ENCODE measurements at places on chromosomes 5 and 9. TPM values are rescaled to one million over a fixed set of nuclear protein-coding genes. Genes with fewer than 3 reads are reported as not detected.
A peak's percentile ranks its signal among the peaks of the same experiment; 100 is the strongest.

The DMRT2 gene
- not detected for polyA plus RNA-seq

- no peaks in the 10 kb centered on the region for H3K36me3 ChIP-seq
- H3K27me3 ChIP-seq = no peaks in the 10 kb centered on the region
- no peak overlapping the region for H3K4me3 ChIP-seq
- no peaks in the 10 kb centered on the region for H3K4me1 ChIP-seq
Measured at GRCh38 chr9:29203244-29203930, 1630.1 kb upstream of the C9orf72 start.

- H3K36me3 ChIP-seq = no peaks in the 10 kb centered on the region
- no peak overlapping the region for H3K4me3 ChIP-seq
- no peaks in the 10 kb centered on the region for H3K4me1 ChIP-seq
Measured at GRCh38 chr9:100216178-100216787, 117.2 kb downstream of the INVS start.

DNA sequence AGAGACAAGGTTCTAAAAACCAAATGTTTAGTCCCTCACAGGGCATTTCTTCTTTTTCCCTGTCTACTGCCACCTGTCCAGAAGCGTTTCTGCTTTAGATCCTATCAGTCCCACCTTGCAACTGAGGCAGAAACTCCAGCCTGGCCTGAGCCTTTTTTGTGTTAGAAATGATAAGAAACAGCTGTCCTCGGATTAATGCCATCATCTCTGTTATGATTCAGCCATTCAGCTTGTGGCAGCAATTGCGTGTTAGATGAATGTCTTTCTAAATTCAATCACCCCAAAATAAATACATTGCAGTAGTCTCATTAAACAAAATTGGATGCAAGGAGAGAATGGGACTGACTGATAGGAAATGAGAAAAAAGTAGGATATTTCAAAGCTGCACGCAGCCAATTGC is 28.3 kb upstream of the FRMPD1 start:
- no peak for DNase-seq
- H3K4me3 ChIP-seq = no peak overlapping the region
- no peaks in the 10 kb centered on the region for H3K27me3 ChIP-seq
- H3K36me3 ChIP-seq = no peaks in the 10 kb centered on the region
- H3K4me1 ChIP-seq = no peaks in the 10 kb centered on the region

The DMRT3 gene
- not detected for polyA plus RNA-seq

GRCh38 chr5:21615195-21615765 is 1237.9 kb downstream of the CDH12 start:
- no peaks in the 10 kb centered on the region for H3K4me1 ChIP-seq
- H3K4me3 ChIP-seq = no peak overlapping the region
- no peaks in the 10 kb centered on the region for H3K27me3 ChIP-seq
- H3K27ac ChIP-seq = no peak overlapping the region
- DNase-seq = no peak

The NEUROG1 gene
- not detected for polyA plus RNA-seq

DNA sequence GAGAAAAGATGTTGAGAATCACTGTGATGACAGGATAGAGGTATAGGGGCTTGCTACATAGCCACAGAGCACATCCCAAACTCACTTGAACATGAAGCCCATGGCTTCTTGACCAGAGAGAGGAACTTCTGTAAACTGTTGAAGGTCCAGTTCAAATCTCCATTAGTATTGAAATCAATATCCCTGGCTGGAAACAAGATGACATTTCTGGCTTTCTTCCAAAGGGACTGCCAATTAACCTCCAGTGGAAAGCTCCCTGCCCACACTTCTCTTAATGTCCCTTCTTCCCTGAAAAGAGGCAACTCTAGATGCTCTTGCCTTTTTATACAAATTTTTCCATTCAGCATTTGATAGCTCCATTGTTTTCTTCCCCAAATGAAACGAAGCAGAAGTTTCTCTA is 612.1 kb downstream of the EBF1 start:
- no peaks in the 10 kb centered on the region for H3K27me3 ChIP-seq
- DNase-seq = no peak
- no peaks in the 10 kb centered on the region for H3K4me1 ChIP-seq
- H3K4me3 ChIP-seq = no peak overlapping the region

The ABLIM3 gene
- 5.2 TPM for polyA plus RNA-seq

- no peak overlapping the region for H3K4me3 ChIP-seq
- DNase-seq = no peak
- H3K36me3 ChIP-seq = no peaks in the 10 kb centered on the region
Measured at GRCh38 chr5:129601576-129601975, 141.5 kb downstream of the ADAMTS19 start.

The NPDC1 gene
- 104 TPM for polyA plus RNA-seq

- H3K27ac ChIP-seq = no peak overlapping the region
- no peak overlapping the region for H3K4me3 ChIP-seq
- no peaks in the 10 kb centered on the region for H3K4me1 ChIP-seq
- no peaks in the 10 kb centered on the region for H3K27me3 ChIP-seq
Measured at GRCh38 chr9:15221746-15222145, 85.3 kb downstream of the TTC39B start.

- no peak overlapping the region for H3K27ac ChIP-seq
- peaks cover 21% of the 10 kb centered on the region for H3K4me1 ChIP-seq
- no peak overlapping the region for H3K4me3 ChIP-seq
- peaks cover 6% of the 10 kb centered on the region for H3K27me3 ChIP-seq
- no peaks in the 10 kb centered on the region for H3K36me3 ChIP-seq
Measured at GRCh38 chr5:140142856-140143255, 17.1 kb downstream of the IGIP start.

DNA sequence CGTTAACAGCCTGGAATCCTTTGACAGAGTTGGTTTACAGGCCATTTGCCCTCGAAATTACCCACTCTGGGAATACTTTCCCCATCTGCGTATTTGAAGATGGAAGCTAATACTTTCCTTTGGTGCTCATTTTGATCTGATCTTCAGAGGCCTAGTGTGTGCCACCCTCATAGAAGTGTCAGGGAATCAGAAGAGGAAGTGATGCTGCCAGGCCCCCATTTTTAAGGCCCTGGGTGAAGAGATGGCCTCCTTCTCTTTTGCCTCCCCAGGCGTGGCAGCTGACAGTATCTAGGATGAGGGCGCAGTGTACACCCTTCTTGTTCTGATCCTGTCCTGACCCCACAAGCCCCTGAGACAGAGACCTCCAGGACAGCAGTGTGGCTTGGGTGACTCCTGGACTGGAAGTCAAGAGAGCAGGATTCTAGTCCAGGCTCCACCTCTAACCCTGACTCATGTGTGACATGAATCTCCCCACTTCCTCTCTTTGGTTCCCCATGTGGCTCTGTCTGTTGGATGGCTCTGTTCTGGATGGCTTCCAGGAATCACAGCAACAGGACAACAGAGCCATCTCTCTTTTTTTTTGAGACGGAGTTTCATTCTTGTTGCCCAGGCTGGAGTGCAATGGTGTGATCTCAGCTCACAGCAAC is 27.8 kb downstream of the CSF1R start:
- peak overlapping the region; percentile 18 for H3K27ac ChIP-seq
- no peak for DNase-seq
- no peak overlapping the region for H3K4me3 ChIP-seq

The ZFP2 gene
- polyA plus RNA-seq = 1.8 TPM

The PCSK1 gene
- 0.04 TPM for polyA plus RNA-seq

DNA sequence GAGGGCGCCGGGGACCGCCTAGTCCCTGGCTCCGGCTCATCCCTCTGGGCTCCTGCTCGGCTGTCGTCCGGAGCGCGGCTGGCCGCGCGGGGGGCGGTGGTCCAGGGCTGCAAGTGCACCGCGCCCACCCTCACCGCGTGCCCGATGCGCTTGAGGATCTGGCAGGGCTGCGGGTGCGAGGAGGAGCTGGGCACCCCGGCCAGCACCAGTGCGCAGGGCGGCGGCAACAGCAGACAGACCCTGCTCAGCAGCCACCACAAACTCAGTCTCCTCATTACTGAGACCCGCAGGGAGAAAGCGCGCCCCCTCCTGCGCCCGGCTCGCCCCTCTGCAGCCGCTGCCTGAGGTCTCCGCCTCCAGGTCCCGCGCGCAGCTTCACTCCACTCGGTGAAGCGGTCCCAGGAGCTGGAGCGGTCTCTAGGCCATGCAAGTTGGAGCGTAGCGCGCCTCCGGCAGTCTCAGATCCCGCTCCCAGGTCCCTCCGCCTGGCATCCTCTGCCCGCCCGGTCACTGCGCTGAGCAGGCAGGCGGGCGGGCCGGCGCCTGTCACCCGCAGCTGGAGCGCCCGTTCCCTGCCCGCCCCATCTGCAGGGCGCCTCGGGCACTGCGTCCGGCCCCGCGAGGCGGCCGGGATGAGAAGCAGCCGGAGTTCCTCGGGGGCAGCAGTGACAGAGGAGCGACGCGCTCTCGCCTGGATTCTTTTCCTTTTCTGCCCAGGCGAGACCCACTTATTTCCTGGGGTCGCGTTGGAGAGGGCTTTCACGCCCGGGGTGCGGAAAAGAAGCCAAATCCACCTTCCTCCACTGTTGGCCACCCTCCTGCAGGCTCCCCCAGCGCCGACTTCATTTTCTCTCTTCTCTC is 512 bp downstream of the GRIN3A start:
- peak; percentile 73 for DNase-seq
- no peak overlapping the region for H3K27ac ChIP-seq
- peak overlapping the region; percentile 25 for H3K4me3 ChIP-seq
- no peaks in the 10 kb centered on the region for H3K36me3 ChIP-seq
- peaks cover 20% of the 10 kb centered on the region for H3K27me3 ChIP-seq

DNA sequence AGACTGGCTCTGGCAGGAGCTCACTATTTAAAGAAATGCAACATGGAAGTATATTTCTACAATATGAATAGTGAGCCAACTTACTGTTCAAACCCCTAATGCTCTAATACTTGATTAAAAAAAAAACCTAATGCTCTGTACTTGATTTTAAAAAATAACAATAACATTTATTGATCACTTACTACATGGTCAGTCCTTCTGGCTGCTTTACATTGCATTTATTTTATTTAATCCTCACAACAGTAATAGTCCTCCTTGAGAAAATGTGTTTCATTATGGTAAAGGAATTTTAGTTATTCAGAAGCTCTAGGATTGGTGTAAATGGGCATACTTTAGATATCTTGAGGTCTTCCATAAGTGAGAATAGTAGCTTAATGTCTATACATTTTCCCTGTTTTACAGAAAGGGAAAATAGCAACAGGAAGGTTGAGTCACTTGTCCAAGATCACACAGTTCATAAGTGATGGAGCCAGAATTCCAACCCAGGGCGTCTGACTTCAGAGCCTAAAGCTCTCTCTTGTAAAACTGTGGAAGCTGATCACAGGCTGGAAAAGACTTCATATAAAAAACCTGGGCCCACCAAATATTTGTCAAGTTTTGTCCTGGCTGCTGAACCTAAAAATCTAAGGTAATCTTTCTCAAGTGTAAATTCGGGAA is 1.0 kb downstream of the STARD4 start:
- H3K27me3 ChIP-seq = no peaks in the 10 kb centered on the region
- H3K4me3 ChIP-seq = peak overlapping the region; percentile 88
- no peak for DNase-seq
- peak overlapping the region; percentile 89 for H3K27ac ChIP-seq

DNA sequence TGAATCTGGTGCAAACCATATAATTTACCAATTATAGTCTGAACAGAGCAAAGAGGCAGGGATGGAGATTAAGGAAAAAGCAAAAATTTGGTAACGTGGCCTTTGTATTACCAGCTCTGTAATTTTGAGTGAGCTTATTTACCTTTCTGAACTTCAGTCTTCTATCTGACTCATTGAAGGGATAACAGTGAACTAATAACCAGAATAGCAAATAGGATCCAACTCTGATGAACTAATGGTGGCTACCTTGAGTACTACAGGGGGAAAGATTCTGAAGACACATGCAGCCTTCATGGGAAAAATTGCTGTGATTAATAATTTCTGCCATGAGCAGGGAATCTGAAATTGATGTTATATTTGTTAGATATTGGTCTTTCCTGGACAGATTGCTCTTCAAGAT is 23.0 kb upstream of the LARP1 start:
- no peak overlapping the region for H3K4me3 ChIP-seq
- peaks cover 3% of the 10 kb centered on the region for H3K4me1 ChIP-seq
- no peaks in the 10 kb centered on the region for H3K27me3 ChIP-seq
- no peak overlapping the region for H3K27ac ChIP-seq

DNA sequence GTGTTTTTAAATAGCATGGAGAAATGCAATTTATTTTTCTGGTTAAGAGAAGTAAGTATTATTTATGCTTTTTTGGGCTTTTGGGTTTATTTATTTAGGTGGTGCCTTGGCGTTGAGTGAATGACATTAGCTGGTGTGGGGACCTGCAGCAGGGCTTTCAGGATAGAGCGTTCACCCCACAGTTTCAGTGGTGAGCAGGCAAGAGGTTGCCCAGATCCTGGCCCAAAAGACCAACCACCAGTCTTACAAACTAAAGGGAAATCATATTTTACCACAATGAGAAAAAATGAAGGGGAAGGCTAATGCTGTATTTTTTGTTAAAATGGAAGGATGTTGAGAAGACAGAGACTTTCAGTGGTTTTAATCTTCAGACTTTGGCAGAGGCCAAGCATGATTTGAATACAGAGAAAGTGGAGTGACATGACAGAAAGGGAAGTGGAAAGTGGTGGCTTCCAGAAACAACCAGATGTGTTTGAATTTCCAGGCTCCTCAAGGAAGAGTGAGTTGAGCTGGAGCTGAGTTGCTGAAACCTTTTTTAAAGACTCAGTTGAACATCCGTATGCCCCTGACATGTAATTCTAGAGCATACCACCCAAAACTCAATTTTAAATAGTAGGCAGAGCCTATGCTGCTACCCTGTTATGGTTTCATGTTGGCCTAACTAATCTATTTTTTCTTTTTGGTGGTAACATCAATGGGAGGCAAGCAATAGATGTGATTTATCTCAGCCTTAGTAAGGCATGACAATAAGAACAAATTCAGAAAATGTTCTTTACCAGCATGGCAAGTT is 94.8 kb downstream of the AOPEP start:
- H3K36me3 ChIP-seq = peaks cover 11% of the 10 kb centered on the region
- no peaks in the 10 kb centered on the region for H3K27me3 ChIP-seq
- no peaks in the 10 kb centered on the region for H3K4me1 ChIP-seq
- H3K4me3 ChIP-seq = no peak overlapping the region

The TAF11L5 gene
- polyA plus RNA-seq = not detected

The SLC6A7 gene
- 0.10 TPM for polyA plus RNA-seq

The SPATA31D4 gene
- not detected for polyA plus RNA-seq

- no peaks in the 10 kb centered on the region for H3K27me3 ChIP-seq
- no peak overlapping the region for H3K4me3 ChIP-seq
- no peak overlapping the region for H3K27ac ChIP-seq
- no peaks in the 10 kb centered on the region for H3K4me1 ChIP-seq
Measured at GRCh38 chr5:52870448-52870847, 82.7 kb downstream of the ITGA1 start.

GRCh38 chr5:100560860-100561259 is 25.7 kb downstream of the FAM174A start:
- no peaks in the 10 kb centered on the region for H3K36me3 ChIP-seq
- no peaks in the 10 kb centered on the region for H3K27me3 ChIP-seq
- DNase-seq = no peak
- no peak overlapping the region for H3K4me3 ChIP-seq

GRCh38 chr5:173468821-173469251 is 140.6 kb upstream of the STC2 start:
- no peak overlapping the region for H3K4me3 ChIP-seq
- no peaks in the 10 kb centered on the region for H3K36me3 ChIP-seq
- H3K4me1 ChIP-seq = no peaks in the 10 kb centered on the region
- no peak for DNase-seq
- H3K27ac ChIP-seq = no peak overlapping the region

GRCh38 chr5:59036274-59036961 is 453.5 kb downstream of the RAB3C start:
- H3K4me3 ChIP-seq = no peak overlapping the region
- H3K36me3 ChIP-seq = no peaks in the 10 kb centered on the region
- H3K27ac ChIP-seq = no peak overlapping the region
- peaks cover 62% of the 10 kb centered on the region for H3K4me1 ChIP-seq
- no peak for DNase-seq
